ENCODE measurements at places on chromosomes 12 and 14. TPM values are rescaled to one million over a fixed set of nuclear protein-coding genes. Genes with fewer than 3 reads are reported as not detected.
A peak's percentile ranks its signal among the peaks of the same experiment; 100 is the strongest.

Gene RNU4-1
- 2,622 TPM for total RNA-seq

Gene BCL2L14
- total RNA-seq: not detected

GRCh38 chr12:104534162-104534856 lies 77.6 kb downstream of the CHST11 start:
- no peak for DNase-seq

- no peak for DNase-seq
These were observed 310.6 kb downstream of the NPAS3 start for GRCh38 chr14:33249233-33249820.

Gene TAS2R10
- total RNA-seq: not detected

Gene ZBTB39
- total RNA-seq: 1.8 TPM

- no peak for DNase-seq
These were observed 33.5 kb downstream of the JDP2 start for GRCh38 chr14:75461303-75461702.

- no peak for DNase-seq
These were observed 6.2 kb upstream of the TCP11L2 start for GRCh38 chr12:106296179-106296877.

- no peak for DNase-seq
These were observed 113.9 kb upstream of the MYL2 start for GRCh38 chr12:111034083-111034885.

Gene NPAS3
- 0.19 TPM for total RNA-seq

DNA sequence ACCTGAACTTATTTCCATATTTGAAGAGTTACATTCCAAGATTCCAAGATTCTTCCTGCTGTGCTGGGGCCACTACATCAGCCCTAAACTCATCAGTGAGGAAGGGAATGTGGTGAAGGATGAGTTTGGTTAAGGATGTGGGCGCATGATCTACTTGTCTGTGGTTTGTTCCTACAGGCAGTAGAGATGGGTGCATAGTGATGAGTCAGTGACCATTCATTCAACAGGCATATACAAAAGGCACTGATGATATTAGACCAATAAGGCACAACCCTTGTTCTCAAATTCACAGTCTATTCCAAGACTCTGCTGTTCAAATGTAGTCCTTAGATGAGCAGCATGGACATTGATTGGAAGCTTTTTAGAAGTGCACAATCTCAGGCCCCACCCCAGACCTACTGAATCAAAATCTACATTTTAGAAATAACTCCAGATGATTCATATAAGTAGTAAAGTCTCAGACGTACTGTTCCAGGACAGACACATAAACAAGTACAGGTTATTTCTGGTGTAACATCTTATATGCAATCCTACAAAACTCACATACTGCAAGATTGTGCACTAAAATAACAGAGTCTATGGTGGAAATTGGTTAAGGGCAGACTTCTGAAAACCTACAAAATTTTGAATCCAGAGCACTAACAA lies 47.7 kb upstream of the MAP3K9 start:
- no peak for DNase-seq

DNA sequence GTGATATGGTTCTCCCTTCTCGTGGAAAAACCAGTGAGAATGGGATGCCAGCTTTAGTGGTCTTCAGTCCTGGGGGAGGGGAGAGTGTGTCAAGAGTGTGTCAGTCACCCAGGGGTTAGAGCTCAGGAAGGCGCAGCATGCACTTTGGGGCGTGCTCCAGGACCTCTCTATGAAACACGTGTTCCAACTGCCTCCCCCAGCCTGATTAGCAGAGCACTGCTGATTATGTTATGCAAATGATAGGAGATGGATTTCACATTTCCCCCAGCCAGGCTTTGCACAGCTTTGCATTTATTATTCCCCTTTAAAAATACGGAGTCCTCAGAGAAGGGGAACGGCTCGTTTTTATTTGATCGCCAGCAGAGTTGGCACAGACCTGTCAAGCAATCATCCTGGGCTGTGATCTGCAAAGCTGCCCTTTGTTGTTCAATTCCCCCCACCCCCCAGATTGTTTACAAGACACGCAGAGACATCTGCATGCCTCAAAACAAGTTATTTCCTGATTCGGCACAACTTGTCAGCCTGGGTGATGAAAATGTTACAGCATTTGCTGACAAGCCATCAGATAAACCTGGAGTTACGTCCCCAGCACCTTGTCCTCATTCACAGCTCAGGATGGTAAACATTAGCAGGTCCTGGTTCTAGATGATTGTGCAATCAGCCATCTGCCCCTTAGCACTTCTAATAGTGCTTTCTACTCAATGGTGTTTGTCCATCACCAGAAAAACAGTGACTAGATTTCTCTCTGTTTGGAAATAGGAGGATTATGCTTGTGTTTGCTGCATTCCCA lies 196.5 kb downstream of the NOVA1 start:
- no peak for DNase-seq

Gene PLA2G1B
- not detected for total RNA-seq

- no peak for DNase-seq
These were observed 130.7 kb downstream of the NTF3 start for GRCh38 chr12:5562581-5562980.

DNA sequence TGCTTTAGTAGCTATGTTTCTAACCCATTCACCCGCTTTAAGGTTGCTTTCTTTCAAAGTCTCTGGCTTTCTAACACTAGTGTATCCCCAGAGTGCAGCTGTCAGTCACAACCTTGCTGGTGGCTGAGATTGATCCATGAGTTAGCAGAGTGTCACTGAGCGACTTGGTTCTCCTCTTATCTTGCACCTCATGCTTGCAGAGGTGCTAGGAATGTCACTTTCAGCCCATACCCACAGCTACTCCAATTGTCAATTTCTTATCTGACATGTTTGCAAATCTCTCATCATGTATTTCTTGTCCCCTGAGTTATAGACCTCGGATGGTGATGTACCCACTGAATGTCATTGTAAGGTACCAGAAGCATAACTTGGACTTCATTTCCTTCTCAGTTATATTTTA lies 1110.2 kb downstream of the GALC start:
- no peak for DNase-seq

- no peak for DNase-seq
These were observed 29.1 kb upstream of the NXPH4 start for GRCh38 chr12:57187222-57188089.

DNA sequence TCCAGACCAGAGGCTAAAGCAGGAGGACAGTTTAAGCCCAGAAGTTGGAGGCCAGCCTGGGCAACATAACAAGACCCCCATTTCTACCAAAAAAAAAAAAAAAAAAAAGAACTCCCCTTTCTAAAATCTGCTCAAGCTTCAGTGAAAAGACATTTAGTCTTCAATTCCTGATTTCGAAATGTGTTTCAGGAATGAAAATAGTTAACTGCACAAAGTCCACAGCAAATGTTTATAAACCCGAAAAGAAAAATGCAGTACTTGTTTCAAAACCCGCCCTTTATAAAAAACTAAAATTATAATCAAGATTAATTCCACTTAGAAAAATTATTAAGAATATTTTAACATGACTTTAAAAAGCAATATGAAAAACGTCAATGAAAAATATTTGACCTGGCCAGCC lies 12.1 kb downstream of the ATXN2 start:
- no peak for DNase-seq

DNA sequence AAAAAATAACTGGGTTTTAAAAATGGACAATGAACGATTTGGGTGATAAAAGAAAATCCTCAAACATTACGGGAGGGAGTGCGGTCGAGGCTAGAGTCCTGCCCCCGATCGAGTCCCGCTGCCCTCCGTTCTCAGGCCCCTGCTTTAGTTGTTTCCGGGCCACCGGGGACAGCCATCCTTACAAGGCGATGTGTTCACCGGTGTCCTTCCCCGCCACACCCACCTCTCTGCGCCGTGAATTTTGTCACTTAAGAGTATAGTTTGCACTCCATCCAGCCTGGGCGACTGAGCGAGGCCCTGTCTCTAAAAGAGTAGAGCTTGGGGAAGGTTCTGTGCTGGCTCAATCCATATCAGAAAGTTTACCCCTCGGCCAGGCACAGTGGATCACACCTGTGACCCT lies 2.9 kb downstream of the ULK1 start:
- DNase-seq: peak; percentile 48

DNA sequence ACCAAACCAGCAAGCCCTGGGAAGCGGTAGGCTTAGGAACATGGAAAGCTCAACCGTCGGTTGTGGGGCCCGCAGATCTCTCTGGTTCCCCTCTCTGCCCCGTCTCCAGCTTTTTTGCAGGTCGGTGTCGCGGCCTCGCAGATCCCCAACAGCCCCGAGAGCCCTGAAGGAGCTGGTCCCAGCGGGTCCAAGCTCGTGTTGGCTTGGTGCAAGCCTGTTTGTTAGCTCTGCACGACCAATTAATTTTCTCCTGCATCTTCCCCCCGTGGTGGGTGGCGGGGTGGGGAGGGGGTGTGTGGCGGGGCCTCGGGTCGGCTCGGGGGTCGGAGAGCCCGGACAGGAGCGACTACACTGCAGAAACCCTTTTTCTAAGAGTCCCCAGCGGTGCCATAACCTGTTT lies 449 bp upstream of the SLC24A4 start:
- DNase-seq: no peak

- DNase-seq: no peak
These were observed 137.5 kb downstream of the DYRK2 start for GRCh38 chr12:67786086-67786485.

Gene TBX3
- 44.0 TPM for total RNA-seq

DNA sequence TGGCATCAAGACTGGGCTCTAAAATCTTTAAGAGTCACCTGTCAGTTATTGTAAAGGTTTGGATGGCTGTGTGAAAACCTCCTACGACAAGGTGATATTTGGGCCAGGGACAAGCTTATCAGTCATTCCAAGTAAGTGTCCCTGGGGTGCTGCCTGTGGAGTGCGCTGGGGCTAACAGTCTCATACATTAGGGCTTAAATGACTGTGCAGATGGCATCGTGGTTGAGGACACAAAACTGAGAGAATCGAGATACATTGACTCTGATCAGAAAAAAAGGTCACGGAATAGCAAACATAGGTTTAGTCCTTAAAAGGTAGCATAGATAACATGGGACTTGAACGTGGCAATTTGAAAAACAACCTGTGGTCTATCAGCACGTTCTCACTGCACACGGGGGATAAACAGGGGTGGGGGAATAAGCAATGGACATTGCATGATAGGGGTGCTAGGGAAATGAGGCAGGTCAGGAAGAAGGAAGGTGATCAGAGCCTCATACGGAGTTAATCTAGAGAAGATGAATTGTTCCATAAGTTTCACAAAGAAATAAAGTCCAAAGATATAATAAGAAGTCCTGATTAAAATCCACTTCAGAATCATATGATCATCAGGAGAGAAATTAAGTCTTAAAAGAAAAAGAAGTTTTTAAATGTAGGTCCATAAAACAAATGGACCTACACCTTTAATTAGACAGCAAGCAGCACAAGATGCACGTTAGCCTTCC lies 100.3 kb downstream of the DAD1 start:
- no peak for DNase-seq

GRCh38 chr12:236445-236844 lies 22.5 kb upstream of the SLC6A12 start:
- no peak for DNase-seq

GRCh38 chr12:34214011-34214410 lies 191.7 kb downstream of the ALG10 start:
- no peak for DNase-seq

GRCh38 chr12:110928700-110929099 lies 8.3 kb upstream of the MYL2 start:
- DNase-seq: no peak

DNA sequence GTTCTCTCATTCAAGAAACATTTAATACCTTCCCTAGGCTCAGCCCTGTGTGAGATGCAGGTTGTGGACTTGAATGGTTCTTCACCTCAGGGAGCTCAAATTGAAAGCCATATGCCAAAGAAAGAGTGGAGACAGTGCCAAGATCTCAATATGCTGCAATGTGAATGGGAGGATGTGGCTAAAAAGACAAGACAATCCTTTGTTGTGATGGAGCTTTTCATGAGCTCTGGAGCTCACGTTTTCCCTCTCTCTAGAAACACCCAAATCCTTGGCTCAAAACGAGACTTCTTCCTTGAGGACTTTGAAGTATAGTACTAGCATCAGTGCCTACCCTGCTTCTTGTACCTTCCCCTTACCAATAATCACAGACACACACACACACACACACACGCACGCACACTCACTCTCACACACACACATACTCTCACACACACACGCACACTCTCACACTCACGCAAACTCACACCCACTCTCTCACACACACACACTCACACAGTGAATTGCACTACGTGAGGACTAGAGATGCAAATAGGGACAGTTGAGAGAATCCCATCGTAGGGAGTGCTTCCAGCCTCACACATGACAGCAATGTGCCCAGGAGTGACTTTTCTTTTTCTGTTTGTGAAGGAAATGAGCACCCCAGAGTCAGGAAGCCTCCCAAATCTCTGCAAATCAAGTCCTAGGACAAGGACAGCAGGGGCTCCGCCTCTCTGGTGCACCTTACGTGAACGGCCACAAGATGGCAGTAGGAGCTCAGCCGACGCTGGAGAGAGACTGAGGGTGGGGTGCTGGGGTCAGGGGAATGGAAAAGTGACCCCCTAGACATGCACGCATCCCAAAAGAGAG lies 231.4 kb downstream of the PCNX1 start:
- peak; percentile 49 for DNase-seq

- no peak for DNase-seq
These were observed 31.7 kb downstream of the RASAL1 start for GRCh38 chr12:113103756-113104450.

Gene GCH1
- 93.6 TPM for total RNA-seq

DNA sequence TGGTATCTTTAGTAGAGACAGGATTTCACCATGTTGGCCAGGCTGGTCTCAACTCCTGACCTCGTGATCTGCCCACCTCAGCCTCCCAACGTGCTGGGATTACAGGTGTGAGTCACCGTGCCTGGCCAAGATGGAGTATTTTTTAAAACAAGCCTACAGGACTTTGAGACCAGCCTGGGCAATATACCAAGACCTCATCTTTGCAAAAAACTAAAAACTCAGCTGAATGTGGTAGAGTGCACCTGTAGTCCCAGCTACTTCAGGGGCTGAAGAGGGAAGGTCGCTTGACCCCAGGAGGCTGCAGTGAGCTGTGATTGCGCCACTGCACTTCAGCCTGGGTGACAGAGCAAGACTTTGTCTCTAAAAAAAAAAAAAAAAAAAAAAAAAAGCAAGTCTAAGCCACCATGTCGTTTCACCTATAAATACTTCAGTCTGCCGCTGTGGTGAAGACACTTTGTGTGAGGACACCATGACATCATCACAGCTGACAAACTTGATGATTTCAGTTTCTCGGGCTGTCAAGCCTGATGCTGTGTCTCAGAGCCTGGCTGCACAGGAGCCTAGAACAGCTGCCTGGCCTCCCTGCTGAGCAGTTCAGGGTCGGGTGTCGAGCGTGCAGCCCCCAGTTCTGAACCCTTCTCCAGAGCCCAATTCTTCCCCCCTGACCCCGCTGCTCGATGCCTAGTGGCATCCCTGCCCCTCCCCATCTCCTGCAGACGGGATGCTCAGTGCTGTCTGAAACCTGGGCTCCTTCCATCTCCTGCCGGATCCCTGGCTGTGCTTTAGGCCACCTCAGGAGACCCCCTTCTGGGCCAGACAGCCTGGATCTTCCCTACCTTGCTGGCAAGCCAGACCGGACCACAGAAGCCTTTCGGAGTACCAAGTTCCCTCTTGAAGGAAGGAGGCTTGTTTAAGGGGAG lies 119.2 kb upstream of the EVL start:
- DNase-seq: peak; percentile 62

Gene KLHL33
- 0.07 TPM for total RNA-seq

Measured in right lobe of liver (tissue), 6 donors.